ENCODE measurements at places on chromosomes 2 and 18. TPM values are rescaled to one million over a fixed set of nuclear protein-coding genes. Genes with fewer than 3 reads are reported as not detected.

- no peak for DNase-seq
Observed at GRCh38 chr2:9637330-9637729, 6.5 kb upstream of the YWHAQ start.

GRCh38 chr2:160224060-160224459, 24.0 kb upstream of the ITGB6 start:
- DNase-seq, result no peak

GRCh38 chr18:23134780-23135549, at the start of gene CABLES1:
Gene CABLES1 (plus strand): TSS chr18:23135485. CDS start chr18:23135763, 278 bp downstream.
- peak; percentile 56 for DNase-seq

DNA sequence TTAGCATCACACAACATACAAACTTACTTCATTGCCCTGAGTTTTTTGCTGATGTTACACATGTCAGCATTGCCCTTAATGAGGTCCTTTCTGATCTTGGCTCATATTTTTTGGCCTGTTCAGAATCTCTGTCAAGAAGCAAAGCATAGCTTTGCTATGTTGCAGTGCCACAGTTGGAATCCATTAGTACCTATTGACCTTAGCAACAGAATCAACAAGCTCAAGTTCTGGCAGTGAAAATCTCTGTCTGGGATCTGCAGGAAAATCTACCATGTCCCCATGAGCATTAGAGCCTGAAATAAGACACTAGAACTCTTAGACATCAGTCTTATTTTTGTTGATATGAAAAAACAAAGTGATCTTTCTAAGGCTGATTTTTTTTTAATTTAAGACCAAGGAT, 105.6 kb upstream of the FHL2 start:
- DNase-seq, result no peak

The SCN3A gene
- total RNA-seq, result not detected

DNA sequence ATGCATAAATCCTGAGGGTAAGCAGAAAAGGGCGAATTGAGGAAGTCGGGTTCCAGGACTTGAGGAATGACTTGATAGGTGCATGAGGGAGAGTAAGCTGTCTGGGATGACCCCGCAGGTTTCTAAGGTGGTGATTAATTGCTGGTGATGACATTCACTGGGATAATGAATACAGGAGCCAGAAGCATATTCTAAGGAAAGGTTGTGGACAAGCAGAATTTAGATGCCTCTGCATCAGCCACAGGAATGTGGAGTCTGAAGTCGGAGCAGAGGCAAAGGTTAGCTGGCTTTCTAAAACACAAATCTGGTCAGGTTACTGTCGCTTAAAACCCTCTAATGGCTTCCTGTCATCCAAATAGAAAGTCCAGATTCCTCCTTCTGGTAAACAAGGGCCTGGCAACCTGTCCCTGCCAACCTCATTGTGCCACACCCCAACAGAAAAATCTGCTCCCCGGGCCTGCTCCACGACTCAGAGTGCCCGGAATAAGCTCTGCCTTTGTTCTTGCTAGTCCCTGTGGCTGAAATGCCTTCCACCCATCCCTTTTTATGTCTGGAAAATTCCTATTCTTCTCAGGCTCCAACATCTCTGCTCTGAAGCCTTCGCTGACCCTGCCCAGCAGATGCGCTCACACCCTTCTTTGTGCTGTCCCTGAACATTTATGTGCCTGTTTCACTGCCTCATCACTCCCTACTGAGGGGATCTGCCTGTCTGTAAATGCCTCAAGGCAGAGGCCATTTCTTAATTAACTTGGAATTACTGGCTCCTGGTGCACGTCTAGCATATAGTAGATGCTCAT, 11.3 kb upstream of the TMEM214 start:
- DNase-seq, result no peak

DNA sequence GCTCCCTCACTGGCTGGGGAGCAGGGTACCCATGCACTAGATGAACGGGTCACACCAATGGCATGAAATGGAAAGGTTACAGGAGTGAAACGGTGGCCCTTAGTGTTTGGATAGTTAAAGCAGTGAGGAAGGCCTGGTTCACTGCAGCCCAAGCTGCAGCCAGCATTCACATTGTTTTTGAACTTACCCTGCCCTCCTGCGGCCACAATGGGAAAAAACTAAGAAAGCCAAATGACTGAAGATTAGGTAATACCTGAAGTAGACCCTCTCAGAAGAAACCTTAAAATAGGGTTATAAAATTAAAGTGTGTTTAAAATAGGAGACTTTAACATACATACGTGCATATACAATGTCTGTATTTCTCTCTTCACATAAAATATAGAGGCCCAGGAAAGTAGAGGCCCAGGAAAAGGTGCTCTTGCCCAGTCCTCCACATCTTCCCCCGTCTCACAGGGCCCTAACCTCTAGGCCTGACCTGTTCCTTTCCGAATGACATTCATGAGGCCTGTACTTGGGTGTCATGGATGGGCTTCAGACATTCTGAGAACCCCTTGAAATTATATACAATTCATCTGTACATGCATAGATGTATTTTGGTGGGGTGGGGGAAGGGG, 33.3 kb downstream of the DOK1 start:
- DNase-seq, result peak; percentile 61

- DNase-seq, result no peak
Observed at GRCh38 chr18:79903071-79903635, 48.3 kb downstream of the SLC66A2 start.

GRCh38 chr2:39379643-39380524, 57.2 kb downstream of the MAP4K3 start:
- DNase-seq, result no peak

- no peak for DNase-seq
Observed at GRCh38 chr2:79780781-79781180, 267.9 kb downstream of the CTNNA2 start.

DNA sequence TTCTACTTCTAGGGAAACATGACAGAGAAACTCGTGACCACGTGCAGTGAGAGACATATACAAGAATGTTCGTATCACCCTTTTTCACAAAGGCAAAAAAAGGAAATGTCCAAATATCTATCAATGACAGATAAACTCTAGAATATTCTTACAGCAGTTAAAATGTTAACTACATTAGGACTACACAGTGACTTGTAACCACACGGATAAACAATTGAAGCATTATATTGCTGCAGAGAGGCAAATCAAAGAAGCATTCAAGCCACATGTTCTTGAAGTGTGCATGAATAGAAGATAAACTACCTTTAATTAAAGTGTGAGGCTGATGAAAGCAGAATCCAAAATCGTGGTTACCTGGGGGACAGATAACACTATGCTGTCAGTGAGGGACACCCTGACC, 935.3 kb upstream of the KLHL29 start:
- DNase-seq, result no peak

DNA sequence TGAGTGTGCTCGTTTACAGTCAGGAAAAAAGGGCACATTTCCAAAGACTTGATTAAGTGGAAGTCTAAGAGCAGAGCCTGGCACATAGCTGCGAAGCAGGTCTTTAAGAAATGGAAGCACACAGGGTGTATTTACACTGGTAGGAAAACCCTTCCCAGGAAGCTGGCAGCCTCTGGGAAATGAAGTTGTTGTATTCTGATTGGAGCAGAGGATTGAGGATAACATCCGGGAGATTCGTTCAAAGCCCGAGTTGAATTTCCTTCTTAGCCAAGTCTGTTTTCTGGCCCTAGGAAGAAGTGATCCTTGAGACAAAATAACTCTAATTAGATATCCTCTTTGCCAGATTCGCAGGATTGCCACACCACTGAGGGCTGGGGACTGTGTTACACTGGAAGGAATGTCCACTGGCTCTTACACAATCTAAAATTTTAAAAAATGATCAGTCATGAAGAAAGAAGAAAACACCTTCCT, 75.9 kb downstream of the ITGB1BP1 start:
- DNase-seq, result no peak

The SGO2 gene
- total RNA-seq, result 29.9 TPM

- DNase-seq, result no peak
Observed at GRCh38 chr2:14634182-14634488, 1.6 kb downstream of the LRATD1 start.

Measured in WTC11 (cell line).